ENCODE measurements at places on chromosomes 2 and 18.
A peak's percentile ranks its signal among the peaks of the same experiment; 100 is the strongest.

DNA sequence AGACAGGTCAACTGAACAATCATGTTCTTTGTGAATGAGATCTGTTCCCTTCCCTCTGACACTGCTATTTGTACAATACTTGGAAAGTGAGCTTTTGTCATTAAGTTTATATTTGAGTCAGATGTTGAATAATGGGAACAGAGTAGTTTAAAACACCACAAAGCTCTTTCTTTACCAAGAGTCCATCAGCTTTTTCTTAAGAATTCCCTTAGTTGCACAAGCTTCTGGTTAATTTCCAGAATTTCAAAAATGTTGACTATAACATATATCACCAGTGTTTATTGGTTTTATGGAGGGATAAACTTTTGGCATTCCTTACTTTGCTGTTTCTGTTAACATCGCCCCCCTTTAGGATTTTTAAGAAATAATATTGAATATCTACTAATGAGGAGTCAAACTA lies 403.7 kb downstream of the CCDC85A start:
- no peak for DNase-seq

DNA sequence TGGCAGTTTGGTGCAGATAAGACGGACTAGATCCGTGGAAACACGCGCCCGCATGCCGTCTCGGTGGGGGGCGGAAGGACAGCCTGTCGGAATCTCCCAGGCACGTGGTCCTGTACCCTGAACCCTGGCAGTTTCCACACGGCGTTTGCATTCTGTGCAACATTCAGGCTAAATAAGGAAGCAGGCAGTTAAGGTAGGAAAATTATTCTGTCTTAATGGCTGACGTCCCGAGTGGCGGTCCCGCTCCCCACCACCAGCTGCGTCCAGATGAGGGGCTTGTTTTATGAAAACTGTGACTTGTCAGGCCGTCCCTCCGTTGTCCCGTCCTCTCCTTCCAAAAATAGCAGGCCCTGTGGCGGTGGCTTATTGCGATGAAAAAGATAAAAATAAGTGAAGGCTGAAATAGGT lies 120.2 kb downstream of the NFATC1 start:
- DNase-seq: no peak

- peak; percentile 38 for DNase-seq
These were observed 326.2 kb upstream of the SOX11 start for GRCh38 chr2:5365871-5366461.

- DNase-seq: no peak
These were observed 9.4 kb downstream of the COL3A1 start for GRCh38 chr2:188983427-188984064.

DNA sequence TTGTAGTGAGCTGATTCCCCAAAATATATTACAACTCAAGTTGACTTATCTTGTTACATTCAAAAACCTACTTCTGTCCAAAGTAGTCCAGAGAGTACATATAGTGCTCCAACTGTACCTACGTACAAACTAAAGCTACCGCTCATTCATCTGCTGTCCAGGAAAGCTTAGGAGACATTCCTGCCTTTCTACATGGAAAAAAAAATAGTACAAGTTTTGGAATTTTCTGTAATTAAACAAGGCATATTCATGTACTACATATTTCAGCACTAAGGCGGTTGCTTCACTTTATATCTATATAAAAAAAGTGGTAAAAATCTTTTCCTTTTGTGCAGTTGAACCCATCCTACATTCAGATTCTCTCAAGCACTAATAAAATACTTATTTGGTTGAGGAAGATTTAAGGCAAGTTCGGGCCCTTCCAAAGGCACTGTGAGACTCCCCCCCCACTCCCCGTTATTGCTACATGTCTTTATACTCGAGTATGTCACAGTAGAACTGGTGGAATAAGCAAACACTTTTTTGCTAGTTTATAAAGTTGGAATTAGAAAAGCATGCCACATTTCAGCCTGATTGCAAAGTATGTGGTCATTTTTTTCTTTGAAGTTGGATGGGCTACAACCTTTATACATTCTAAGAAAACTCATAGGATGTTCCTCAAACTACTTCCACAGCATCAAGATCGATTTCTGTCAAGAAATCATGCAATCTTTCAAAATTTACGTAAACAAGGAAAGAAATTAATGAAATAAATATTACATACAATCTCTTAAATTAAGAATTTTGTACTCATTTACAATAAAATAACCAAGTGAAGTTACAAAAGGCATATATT lies 3.7 kb downstream of the ZFP36L2 start:
- DNase-seq: no peak

- DNase-seq: no peak
These were observed 806.4 kb upstream of the FANCL start for GRCh38 chr2:59047373-59047995.

GRCh38 chr2:105671156-105671555 lies 73.6 kb upstream of the NCK2 start:
- no peak for DNase-seq

DNA sequence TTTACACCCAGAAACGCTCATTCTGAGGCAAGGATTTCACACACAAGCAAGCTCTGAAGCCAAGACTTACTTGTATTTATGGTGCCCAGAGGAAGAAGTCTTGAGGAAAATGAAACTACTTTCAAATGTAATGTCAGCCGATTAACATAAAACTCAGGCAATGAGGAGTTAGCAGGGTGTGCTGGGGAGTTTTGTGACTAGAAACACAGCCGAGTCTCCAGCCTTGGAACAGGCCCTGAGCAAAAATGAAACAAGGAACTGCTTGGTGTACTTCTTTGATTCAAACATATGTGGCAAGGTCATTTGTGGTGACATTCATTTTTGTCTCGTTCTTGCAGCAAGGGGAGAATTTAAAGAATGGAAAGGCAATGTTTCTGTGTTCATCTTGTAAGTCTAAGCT lies 4.5 kb downstream of the DYTN start:
- DNase-seq: no peak

DNA sequence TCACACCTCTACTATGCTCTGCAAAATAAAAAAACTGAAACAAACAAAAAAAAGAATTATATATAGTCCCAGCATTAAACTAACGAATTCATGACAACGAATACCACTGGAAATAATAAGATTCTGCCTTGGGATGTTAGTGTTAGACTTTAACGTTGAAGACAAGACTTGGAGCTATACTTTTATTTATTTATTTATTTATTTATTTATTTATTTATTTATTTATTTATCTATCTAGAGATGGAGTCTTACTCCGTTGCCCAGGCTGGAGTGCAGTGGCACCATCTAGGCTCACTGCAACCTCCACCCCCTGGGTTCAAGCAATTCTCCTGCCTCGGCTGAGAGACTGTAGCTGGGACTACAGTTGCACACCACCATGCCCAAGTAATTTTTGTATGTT lies 27.2 kb upstream of the PAPOLG start:
- no peak for DNase-seq
